HTR-8/SVneo (cell line): ENCODE measurements at places on chromosomes 13 and 19.

GRCh38 chr13:91714855-91715254, 316.4 kb downstream of the GPC5 start:
- DNase-seq = no peak

GRCh38 chr13:98632961-98633360, 56.1 kb upstream of the STK24 start:
- no peak for DNase-seq

DNA sequence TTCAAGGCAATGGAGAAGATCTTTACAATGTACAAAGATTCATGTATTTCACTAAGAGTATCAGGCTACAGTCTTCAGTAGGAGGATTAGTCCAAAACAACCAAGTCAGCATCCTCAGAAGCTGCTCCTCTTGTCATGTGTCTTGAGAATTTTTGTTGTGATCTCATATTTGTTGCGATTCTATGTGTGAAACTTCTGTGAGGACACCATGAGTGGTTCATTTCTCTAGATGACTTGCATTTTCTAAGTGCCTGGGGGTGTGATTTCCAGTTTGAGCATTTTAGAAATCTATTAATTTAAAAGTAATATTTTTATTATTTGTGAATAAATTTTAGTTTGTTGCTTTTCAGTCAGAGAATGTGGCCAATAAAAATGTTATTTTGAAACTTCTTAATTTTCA, 94.5 kb downstream of the RAP2A start:
- DNase-seq = no peak

DNA sequence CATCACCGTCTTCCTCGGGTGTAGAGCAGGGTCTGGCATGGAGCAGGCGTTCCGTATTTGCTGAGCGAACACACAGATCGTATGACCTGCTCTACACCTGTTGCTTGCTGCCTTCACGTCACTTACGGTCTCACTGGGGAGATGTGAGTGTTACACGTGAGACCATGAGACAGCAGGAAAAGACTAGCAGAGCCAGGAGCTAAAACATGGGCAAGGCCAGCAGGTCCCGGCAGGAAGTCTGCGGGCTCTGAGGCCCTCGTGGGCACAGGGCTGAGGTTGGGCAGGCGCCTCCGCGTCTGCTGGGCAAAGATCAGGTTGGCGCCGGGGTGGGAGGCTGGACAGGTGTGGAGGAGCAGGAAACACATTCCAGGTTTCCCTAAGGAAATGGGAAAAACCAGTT, 19.7 kb upstream of the GTF3A start:
- DNase-seq = no peak

GRCh38 chr19:48591021-48591420, 15.5 kb upstream of the SPACA4 start:
- no peak for DNase-seq

GRCh38 chr13:45042539-45042938, 53.2 kb downstream of the GPALPP1 start:
- DNase-seq = no peak

GRCh38 chr19:8831373-8831772, 731 bp downstream of the ZNF558 start:
- no peak for DNase-seq
